ENCODE measurements at places on chromosomes 7 and 10.

DNA sequence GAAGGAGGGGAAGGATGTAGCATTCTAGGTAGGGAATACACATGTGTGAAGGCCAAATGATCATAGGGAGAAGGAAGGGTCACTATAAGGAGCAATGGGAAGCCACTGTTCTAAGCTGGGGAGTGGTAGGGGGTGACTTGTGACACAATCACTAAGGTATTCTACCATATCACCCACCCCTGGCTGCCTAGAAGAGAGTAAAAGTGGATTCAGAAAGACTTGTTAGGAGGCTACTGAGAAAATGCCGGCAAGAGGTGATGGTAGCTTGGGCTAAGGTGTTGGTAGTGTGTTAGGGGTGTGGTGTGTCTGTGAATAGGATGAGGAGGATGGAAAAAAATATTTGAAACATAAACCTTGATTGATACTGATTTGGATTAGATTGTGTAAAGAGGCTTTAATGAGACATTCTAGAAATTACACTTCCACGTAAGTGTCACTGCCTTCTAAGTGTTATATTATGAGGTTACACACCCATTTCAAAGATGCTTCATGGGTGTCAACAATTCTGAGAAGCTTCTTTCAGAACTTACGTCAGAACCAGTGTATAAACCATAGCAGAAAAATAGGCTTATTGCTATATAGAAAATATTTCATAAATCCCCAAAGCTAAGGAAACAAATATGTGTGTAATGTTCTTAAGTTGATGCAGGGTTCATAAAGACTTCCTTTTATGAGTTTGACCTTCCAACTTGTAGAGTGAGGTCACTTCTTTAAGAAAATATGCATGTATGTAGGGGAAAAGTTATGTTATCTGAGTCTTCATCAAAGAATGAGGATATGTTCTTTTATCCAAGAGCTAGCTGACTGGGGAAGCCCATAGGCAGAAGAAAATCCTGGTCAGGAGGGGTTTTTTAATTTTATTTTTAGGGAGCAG, 5.6 kb upstream of the BPGM start:
- no peak for DNase-seq

DNA sequence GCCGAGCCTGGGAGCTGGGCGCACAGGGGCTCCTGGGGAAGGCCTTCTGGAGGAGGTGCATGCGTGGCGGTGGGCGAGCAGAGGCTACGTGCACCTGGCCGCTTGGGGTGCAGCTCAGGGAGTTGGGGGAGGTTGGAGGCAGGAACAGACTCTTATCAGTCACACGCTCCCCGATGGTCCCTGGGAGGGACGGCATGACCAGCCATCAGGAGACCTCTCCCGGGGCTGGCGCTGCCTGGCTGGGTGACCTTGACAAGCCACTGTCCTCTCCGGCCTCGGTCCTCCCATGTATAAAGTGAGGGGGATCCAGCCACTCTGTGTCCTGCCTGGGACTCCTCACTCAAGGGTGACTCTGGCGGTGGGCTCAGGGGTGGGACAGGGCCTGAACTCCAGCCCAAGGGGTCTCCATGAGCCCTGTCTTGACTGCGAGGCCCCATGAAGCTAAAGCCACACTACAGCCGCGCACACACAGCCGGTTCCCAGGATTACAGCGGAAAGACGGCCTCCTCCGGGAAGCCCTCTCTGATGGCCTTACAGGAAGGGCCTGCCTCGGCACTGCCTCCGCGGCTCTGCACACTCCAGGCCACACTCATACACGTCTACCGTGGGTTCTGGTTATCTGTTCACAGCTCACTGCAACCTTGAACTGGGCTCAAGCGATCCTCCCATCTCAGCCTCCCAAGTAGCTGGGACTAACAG, 2.3 kb downstream of the TMEM184A start:
- no peak for DNase-seq

DNA sequence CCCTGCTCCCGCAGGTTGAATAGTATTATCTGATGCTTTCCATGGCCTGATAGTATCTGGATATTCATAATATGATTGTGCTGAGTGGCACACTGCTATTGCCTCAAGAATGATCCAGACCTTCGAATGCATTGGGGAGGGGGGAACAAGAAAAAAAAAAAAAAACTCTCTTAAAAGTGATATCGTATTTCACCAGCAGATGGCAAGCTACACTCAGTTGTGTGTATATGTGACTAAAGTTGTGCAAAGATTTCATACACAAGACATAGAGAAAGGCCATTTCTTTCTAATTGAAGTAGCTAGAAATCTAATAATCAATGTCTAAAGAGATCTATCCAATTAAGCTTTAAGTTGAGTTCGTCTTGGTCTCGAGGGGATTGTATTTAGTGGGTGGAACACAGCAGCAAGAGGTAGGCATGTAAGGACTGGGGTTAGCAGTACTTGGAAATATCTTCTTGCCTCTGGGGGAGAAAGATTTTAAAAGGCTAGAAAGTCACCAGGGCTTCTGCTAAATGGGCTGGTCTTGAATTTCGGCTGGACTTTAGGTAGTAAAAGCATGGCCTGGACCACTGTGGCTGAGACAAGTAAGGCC, 15.3 kb downstream of the SFRP4 start:
- DNase-seq = peak; percentile 9

DNA sequence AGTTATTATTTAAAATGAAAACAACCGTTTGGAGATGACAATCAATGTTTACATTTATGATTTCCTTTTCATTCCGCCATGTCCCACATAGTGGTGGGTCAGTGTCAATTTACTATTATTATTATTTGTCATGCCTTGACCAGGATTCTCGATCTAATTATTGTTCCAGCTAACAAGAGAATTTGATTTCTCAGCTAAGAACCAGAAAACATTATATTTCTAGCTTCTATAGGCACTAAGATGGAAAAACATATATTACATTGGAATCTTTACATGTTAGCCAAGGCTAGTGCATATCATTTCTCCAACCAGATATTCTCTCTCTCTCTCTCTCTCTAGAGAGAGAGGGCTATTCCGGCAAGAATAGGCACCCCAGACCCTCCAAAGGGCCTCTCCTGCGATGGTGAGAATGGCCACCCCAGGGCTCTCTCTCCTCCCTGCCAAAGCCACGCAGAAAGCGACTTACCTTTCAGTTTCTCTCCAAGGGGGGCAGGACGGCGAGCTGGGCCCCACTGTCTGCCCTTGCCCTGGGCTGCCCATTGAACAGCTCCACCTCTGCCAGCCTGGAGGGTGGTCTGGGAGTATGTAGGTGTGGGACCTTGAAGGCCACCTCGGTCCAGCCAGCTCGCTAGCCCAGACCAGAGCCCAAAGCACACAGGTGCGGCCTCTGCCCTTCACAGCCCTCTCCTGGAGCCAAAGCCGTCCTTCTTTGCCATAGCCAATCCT, 2.4 kb downstream of the HOXA3 start:
- DNase-seq = no peak

DNA sequence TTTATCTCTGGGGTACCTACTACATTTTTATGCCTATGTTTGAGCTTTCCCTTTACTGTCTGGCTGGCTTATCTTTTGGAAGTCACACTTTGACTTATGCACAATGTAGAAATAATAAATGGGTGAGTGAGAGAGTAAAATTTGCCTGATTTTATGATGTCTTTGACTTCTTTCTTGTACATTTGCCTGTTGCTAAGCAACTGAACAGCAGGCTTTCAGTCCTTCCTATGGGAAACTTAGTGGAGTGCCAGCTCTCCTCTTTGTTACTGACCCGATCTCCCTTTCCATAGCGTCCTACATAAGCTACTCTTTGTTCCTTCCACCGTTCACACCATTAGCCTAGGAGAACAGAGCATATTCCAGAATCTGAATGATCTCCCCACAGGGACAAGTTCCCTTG, 4.2 kb downstream of the TAS2R60 start:
- no peak for DNase-seq

- DNase-seq = no peak
Measured at GRCh38 chr7:26329520-26330255, 38.0 kb downstream of the SNX10 start.
